ENCODE measurements at places on chromosomes 16 and 17.

GRCh38 chr16:75074920-75075687 is 41.5 kb downstream of the LDHD start:
- DNase-seq = no peak

GRCh38 chr17:13134076-13134475 is 116.2 kb upstream of the ELAC2 start:
- peak; percentile 64 for DNase-seq

DNA sequence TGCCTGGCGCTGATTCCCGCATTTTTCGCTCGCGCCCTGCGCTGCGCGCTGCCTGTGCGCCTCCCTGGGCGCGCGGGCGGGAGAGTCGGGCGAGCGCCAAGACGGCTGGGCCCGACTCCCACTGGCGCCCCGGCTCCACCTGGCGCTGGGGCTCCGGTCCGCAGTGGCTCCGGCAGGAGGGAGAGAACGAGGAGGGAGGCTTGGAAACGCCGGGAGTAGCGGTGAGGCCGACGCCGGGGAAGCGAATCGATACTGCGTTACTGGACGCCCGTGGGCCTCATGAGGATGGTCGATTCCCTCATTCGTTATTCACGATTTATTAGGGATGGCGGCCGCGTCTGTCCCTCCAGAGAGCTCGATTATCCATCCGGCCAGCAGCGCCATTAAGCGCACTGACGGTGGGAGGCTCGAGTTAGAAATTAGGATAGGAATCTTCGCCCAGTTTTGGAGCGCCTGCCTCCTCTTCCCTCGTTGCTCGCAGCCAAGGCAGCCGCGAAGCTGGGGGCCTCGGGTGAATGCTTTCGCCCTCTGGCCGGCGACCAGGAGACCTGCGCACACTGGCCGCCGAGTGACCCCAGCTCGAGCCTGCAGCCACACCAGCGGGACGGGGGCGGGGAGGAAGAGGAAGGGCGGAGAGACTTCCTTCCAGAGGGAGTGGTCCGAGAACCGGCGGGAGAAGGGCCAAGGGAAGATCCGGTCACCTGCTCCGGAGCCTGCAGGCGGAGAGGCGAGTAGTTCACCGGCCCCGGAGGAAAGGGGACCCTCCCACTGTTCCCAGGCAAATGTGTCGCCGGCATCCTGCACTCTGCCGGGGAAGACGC is 1.3 kb upstream of the PCGF2 start:
- DNase-seq = peak; percentile 73

GRCh38 chr16:4350365-4350786 is 745 bp downstream of the PAM16 start:
- DNase-seq = no peak

DNA sequence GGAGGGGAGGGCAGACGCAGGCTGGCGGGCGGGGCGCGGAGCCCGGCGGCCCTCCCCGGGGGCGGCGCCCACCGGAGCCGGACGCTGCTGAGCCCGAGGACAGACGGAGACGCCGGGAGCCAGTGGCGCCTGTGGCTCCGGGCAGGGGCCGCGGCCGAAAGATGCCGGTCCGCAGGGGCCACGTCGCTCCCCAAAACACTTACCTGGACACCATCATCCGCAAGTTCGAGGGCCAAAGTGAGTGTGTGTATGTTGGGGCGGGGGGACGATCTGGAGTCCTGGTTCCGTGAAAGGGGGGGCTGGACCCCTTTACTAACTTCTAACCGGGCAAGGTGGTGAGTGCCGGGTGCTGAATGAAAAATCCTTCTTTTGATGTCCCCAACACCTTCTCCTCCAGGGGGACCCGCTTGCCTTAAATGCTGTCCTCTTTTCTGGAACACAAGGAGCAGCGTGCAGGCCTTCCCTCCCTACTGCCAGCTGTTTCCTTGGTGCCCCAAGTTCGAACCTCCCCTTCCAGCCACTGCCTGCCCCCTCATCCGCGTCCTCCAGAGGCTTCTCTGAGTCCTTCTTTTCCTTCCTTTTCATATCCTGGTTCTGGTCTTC is at the start of gene KCNH6:
Gene KCNH6 (plus strand): TSS at position 106 of the 603 bp plus-strand sequence. CDS start 56 bp downstream, at position 162.
- no peak for DNase-seq

DNA sequence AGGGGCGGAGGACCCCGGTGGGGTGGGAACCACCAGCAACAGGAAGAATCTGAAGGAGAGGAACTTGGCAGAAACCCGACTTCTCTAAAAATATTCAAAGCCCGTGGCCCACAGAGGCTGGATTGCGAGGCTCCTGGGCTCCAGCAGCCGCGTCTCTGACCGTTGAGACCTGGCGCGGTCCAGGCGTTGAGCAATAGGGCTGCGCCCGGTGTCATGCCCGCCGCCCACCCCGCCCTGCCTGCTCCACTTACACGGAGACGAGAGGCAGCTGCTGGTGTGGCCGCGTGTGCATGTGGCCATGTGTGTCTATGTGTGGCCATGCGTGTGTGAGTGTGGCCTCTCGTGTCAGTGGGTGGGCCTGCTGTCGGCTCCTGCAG is 83.6 kb downstream of the IRF8 start:
- DNase-seq = no peak

DNA sequence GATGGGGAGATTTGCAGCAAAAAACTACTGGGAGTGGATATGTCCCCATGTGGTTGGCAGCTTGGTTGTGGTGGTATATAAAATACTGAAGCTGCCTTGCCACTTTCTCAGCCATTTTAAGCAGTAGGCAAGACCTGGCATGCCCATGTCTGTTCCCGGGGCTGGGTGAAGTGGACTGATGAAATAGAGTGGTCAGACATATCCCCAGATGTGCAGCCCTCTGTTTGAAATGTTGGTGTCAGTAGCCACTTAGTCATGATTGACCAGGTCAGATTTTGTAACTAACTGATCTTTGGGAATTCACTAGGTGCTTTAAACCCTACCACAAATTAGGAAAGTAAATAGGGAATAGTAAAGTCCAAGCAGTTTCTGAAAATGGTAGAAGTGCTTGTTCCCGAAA is 151.6 kb downstream of the PHKB start:
- no peak for DNase-seq

GRCh38 chr17:70230850-70231640 is 61.7 kb downstream of the KCNJ2 start:
- DNase-seq = no peak

- DNase-seq = no peak
Measured at GRCh38 chr17:21382560-21383495, 6.7 kb downstream of the KCNJ12 start.

DNA sequence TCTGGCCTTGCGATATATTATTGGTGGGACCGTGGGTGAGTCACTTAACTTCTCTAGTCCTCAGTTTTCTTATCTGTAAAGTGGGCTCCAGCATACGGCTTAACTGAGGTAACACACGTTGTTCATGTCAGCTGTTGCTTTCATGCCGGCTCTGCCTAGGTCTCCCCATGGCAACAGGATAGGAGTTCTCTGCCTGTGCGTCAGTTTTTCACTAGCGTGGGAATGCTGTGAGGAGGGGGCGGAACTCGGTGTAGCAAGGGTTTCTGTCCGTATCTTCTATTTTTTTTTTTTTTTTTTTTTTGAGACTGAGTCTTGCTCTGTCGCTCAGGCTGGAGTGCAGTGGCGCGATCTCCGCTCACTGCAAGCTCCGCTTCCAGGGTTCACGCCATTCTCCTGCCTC is 758.5 kb upstream of the RBFOX1 start:
- DNase-seq = no peak

- DNase-seq = no peak
Measured at GRCh38 chr16:16865374-16865773, 486.4 kb downstream of the NPIPA7 start.

DNA sequence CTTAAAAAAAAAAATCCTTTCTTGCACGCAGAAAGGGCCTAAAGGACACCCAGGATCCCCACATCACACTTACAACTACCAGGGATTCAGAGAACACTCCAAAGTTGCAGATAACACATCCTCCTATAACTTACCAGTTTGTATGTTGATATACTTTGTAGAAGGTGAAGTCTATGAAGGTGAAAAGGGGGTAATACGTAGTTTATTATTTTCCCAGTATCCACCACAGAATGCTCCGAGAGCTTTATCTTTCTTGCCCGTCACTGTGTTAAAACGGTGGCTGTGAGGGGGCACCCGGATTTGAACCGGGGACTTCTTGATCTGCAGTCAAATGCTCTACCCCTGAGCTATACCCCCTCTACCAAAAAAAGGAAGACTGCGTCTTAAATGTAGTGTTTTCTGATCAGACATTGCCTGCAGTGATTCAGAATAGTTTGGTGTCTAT is 7.9 kb upstream of the RPL23 start:
- DNase-seq = no peak

DNA sequence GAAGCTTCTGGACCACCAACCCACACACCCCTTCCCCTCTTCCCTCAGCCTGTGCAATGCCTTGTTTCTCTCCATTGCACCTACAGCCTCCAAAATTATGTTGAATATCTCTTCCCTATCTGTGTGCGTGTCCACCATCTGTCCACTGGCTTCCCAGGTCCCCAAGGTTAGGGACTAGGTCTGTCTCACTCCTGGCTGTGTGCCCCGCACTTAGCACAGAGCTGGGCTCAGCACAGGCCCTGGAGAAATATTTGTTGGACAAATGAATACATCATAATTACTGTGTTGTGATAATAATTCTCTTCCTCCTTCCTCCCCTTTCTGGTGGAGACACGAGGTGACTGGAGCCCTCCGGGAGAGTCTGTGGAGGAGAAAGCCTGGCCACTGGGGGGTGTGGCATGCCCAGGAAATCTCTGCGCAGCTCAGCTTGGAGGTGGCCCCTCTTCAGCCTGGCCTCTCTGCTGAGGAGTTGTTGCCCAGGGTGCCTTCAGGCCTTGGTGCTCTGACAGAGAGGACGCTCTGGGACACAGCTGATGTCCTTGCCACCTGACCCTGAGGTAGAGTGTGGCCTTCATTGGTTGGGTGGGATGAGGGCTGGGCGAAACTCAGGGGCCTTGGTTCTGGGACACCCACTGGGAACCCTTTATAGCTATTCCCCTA is 3.3 kb upstream of the BRD7 start:
- DNase-seq = no peak

All from PC-3 (cell line).